Heart right ventricle (tissue), 16 donors: ENCODE measurements at places on chromosomes 11 and 22. TPM values are rescaled to one million over a fixed set of nuclear protein-coding genes. Genes with fewer than 3 reads are reported as not detected.

Gene HTR3A
- total RNA-seq = not detected

Gene MICAL2
- 69.6 TPM for total RNA-seq

DNA sequence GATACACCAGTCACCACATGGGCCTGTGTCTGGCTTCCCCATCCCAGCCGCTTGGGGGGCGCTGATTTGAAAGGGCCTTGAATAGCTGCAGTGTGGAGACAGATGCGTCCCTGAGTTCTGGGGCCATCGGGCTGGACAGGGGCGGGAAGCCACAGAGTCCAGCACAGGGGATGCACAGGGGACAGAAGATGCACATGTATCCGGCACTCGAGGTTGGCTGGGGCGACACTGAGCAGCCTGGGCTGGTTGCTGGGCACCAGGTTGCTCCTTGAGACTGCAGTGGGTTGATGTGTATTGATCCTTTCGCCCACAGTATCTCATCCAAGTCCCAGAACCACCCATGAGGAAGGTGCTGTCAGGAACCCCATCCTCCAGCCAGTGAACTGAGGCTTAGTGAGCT, 99.3 kb upstream of the SYT13 start:
- DNase-seq = no peak
- no peaks in the 10 kb centered on the region for H3K36me3 ChIP-seq
- peaks cover 7% of the 10 kb centered on the region for H3K27me3 ChIP-seq
- H3K4me3 ChIP-seq = no peak overlapping the region
- no peak overlapping the region for H3K27ac ChIP-seq

GRCh38 chr11:75800728-75801361, 14.2 kb upstream of the UVRAG start:
- no peaks in the 10 kb centered on the region for H3K4me1 ChIP-seq
- no peak overlapping the region for H3K4me3 ChIP-seq
- no peak for DNase-seq
- no peaks in the 10 kb centered on the region for H3K36me3 ChIP-seq

- no peak overlapping the region for H3K27ac ChIP-seq
- no peaks in the 10 kb centered on the region for H3K4me1 ChIP-seq
- no peak overlapping the region for H3K4me3 ChIP-seq
- no peaks in the 10 kb centered on the region for H3K36me3 ChIP-seq
Observed at GRCh38 chr11:6626971-6627761, 7.9 kb upstream of the TPP1 start.

DNA sequence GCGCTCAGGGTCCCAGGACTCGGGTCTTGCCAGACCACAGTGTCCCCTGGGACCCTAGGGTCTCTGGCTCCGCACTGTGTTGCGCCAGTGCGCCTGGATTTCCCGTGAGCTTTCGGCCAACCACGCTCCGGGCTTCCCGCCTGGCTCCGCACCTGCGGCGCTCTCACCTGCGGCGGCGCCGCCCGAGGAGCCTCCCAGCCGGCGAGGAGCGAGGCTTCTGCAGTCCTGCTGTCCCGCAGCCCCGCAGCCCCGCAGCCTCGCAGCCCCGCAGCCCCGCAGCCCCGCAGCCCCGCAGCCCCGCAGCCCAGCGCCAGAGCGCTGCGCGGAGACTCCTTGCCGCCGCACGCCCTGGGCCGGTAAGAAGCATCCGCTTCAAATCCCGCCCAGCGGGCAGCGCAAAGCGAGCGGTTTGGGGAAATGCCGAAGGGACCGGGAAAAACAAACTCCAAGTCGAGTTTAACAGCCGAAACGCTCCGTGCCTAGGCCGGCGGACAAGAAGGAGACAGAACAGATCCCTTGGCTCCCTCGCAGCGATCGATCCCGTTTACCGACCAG, 939 bp downstream of the ALX4 start:
- H3K36me3 ChIP-seq = no peaks in the 10 kb centered on the region
- H3K4me1 ChIP-seq = peaks cover 31% of the 10 kb centered on the region
- H3K27me3 ChIP-seq = peaks cover 100% of the 10 kb centered on the region
- peak overlapping the region; percentile 39 for H3K4me3 ChIP-seq

DNA sequence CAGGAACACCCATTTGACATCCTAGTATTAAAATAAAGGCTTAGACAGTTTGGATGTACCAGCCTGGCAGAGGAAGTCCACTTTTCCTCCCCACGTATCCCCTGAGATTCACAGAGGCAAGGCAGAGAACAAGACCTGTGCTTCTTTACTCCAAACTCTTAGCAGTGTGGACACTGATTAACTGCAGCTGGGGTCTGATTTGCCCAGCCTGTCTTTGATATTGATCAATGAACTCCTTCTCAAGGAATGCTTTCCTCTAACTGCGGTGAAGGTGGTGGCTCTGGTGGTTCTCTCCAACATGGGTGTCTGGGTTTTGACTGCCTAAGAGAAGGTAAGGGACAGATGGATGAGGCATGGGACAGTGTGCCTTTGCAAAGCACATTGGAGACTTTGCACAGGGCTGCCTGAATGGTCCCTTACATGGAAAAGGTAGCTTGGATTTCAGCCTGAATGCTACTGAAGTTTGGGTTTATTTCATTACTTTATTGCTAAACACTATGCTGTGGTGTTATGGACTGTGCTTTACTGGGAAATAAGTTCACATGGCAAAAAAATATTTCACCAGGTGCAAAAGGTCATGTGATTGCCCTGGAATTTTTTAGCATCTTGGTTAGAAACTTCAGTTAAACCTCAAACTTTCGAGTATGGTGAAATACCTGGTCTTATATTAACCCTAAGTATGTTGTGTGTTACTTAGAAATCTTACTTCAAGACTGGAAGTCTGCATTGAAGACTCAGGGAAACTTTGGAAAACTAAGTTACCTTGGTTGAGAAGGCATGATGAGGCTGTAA, 1.8 kb downstream of the GAS2 start:
- H3K36me3 ChIP-seq = no peaks in the 10 kb centered on the region
- H3K27me3 ChIP-seq = no peaks in the 10 kb centered on the region
- no peak overlapping the region for H3K27ac ChIP-seq
- no peak for DNase-seq

GRCh38 chr22:28142361-28142961, 223.4 kb upstream of the PITPNB start:
- no peaks in the 10 kb centered on the region for H3K36me3 ChIP-seq
- no peak for DNase-seq
- no peak overlapping the region for H3K4me3 ChIP-seq
- peaks cover 47% of the 10 kb centered on the region for H3K4me1 ChIP-seq

DNA sequence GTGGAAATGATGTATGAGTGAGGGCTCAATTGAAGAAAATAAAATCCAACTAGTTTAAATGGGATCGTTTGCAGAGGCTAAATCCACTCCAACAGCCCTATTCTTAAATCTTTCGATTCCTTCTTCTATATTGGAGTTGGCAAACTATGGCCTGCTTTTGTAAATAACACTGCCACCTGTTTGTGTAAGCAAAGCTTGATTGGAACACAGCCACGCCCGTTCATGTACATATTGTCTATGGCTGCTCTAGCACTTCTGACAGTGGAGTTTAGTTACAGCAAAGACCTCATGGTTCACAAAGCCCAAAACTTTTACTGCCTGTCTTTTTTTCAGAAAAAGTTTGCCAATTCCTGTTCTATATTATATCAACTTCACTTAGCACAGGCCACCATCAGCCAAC, 40.6 kb upstream of the RCN1 start:
- H3K27me3 ChIP-seq = peaks cover 14% of the 10 kb centered on the region
- H3K4me3 ChIP-seq = no peak overlapping the region
- H3K36me3 ChIP-seq = no peaks in the 10 kb centered on the region
- no peak overlapping the region for H3K27ac ChIP-seq
- H3K4me1 ChIP-seq = no peaks in the 10 kb centered on the region

DNA sequence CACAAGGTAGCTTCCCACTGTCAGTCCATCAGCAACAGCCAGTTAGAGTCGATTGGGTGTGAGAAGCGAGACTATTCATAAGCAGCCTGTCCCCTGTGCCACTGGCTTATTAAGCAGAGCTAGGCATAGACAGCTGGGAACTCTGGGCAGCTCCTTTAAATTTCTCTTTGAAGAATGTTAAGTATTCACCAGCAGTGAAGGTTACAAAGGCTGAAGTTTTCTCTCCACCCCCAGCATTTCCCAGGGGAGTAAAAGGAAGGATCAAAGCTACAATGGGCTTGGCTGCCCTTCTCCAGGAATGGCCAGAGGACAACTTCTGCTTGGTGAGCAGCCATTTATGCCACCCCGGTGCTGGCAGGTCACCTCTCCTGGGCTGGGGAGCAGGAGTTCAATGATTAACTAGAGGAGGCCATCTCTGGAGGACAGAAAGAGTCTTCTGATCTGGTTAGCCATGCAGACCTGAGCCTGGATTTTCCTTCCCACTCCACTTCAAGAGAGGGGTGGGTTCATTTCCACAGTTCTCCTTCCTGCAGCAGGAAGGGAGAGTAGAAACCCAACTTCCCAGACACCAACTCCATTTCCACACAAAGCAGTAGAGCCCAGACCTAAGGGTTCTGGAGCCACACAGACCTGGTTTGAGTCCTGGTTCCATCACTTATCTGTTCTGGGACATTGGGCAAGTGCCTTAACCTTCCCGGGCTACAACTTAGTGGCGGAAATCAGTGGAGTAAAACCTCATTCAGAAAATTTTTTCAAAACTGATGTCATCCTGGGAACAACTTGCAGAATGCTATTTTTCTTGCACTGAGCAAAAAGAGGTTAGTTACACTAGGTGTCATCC, 22.6 kb downstream of the POU2AF3 start:
- no peaks in the 10 kb centered on the region for H3K36me3 ChIP-seq
- no peak overlapping the region for H3K27ac ChIP-seq
- H3K27me3 ChIP-seq = no peaks in the 10 kb centered on the region
- no peaks in the 10 kb centered on the region for H3K4me1 ChIP-seq
- no peak for DNase-seq

GRCh38 chr11:122754553-122755322, 83.6 kb upstream of the CRTAM start:
- peaks cover 8% of the 10 kb centered on the region for H3K4me1 ChIP-seq
- no peaks in the 10 kb centered on the region for H3K27me3 ChIP-seq
- H3K4me3 ChIP-seq = no peak overlapping the region

DNA sequence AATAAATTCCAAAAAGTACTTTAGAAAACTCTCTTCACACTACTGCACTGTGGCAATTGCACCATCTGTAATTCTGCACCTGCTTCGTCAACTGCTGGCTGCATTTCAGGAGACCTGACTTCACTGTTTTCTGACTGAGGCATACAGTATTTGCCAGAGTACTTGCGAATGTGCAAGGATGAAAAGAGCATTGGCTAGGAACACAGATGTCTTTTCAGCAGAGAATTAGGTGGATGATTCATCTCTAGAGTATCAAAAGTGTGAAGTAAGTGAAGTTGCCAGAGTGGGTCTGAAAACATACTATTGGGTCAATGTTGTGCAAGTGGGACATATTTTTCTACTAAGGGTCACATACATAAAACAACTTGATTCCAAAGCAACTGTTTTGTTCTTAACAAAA, 427.5 kb upstream of the CCDC90B start:
- H3K27ac ChIP-seq = no peak overlapping the region
- no peak overlapping the region for H3K4me3 ChIP-seq
- no peaks in the 10 kb centered on the region for H3K36me3 ChIP-seq
- DNase-seq = no peak
- no peaks in the 10 kb centered on the region for H3K27me3 ChIP-seq

- no peak for DNase-seq
- H3K4me3 ChIP-seq = no peak overlapping the region
- peaks cover 3% of the 10 kb centered on the region for H3K4me1 ChIP-seq
- H3K27ac ChIP-seq = no peak overlapping the region
- H3K27me3 ChIP-seq = no peaks in the 10 kb centered on the region
Observed at GRCh38 chr22:45221201-45221600, 19.5 kb downstream of the KIAA0930 start.

DNA sequence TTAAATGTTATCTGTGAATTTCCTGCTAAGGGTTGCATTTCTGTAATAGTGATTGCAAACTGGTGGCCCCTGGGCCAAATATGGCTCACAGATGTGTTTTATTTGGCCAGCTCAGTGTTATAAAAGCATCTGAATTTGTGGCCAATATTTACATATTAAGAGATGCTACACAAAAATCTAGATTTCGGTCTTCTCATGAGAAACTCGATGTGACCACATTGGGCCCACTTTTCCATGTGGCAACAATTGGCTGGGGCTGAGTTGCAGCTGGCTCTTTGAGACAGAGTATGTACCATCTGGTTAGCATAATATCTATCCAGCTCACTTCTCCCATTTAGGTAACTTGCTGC, 244.5 kb upstream of the POU2AF2 start:
- H3K4me3 ChIP-seq = no peak overlapping the region
- no peaks in the 10 kb centered on the region for H3K27me3 ChIP-seq
- no peaks in the 10 kb centered on the region for H3K36me3 ChIP-seq
- no peak for DNase-seq
- H3K4me1 ChIP-seq = no peaks in the 10 kb centered on the region
- H3K27ac ChIP-seq = no peak overlapping the region

DNA sequence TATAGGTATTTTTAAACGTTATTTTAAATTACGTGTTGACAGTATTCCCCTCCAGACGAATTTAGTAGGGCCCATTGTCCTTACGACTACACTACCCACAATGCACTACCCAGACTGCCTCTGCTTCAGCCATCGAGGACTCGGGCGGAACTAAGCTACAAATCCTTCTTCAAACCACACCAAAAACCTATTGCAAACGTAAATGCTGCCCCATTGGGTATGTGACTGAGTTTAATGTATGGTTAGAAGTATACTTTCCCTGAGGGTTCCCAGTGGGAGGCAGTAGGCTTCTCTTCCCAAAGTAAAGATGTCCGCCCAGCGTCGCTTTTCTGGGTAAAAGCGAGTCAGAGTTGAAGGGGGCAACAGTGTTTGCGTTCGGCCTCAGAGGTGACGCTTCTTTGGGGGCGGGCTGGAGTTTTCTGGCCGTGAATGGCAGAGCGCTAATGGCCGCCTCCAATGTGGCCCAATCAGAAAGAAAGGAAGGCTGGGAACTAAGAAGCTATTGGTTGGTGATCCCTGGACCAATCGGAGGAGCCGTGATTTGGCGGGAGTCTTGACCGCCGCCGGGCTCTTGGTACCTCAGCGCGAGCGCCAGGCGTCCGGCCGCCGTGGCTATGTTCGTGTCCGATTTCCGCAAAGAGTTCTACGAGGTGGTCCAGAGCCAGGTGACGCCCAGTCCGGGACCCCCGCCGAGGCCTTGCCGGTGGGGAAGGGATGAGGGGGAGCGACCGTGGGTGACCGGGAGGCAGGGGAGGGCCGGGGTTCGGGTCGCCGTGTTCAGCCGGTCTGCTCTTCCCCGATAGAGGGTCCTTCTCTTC, at the start of gene CDC45:
Gene CDC45, plus strand, starts transcription at position 566 of the 818 bp plus-strand sequence. Its CDS starts 49 bp downstream, at position 615.
- H3K36me3 ChIP-seq = no peaks in the 10 kb centered on the region
- H3K27ac ChIP-seq = peak within 1 kb of the TSS; percentile 97
- peak; percentile 93 for DNase-seq
- H3K27me3 ChIP-seq = no peaks in the 10 kb centered on the region
- H3K4me1 ChIP-seq = peaks cover 25% of the 10 kb centered on the region
- peak within 1 kb of the TSS; percentile 63 for H3K4me3 ChIP-seq
